Stimulated activated CD4-positive, alpha-beta T cell treated with anti-CD3 and anti-CD28 coated beads, Interleukin-2, amount 100 ng/mL, for 4 hours (primary cell): ENCODE measurements at places on chromosomes 13 and 19.
A peak's percentile ranks its signal among the peaks of the same experiment; 100 is the strongest.

- no peak for DNase-seq
Observed at GRCh38 chr13:35460061-35460460, 16.4 kb downstream of the MAB21L1 start.

- no peak for DNase-seq
Observed at GRCh38 chr19:54875506-54875905, 1.5 kb downstream of the FCAR start.

DNA sequence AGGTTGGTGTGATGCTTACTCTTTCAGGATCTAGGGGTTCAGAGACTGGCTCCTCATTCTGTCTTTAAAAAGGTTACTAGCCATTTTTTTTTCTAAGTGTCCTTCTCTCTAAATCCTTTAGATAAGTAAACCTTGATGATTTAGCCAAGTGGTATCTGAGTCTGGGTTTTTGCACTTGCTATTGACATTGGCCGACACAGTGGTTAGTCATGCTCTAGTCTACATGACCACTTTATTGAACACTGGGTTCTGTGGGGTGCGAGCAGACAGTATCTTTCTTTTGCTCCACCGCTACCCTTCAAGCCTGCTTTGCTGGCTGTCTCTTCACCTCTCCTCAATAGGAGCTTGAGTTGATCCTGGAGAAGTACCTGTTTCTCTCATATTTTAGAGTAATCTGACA lies 6.2 kb upstream of the NUP58 start:
- no peak for DNase-seq

- no peak for DNase-seq
Observed at GRCh38 chr19:2779121-2779740, 3.8 kb downstream of the SGTA start.

- DNase-seq, result no peak
Observed at GRCh38 chr13:106566641-106567473, 1.1 kb downstream of the ARGLU1 start.

GRCh38 chr19:42202290-42202880 lies 15.1 kb downstream of the DEDD2 start:
- no peak for DNase-seq

GRCh38 chr13:112756081-112756480 lies 66.2 kb downstream of the ATP11A start:
- DNase-seq, result no peak

- DNase-seq, result peak; percentile 97
Observed at GRCh38 chr19:12791345-12792050, at the start of gene JUNB. Gene JUNB (plus strand): TSS chr19:12791486. CDS start chr19:12791772, 286 bp downstream.

DNA sequence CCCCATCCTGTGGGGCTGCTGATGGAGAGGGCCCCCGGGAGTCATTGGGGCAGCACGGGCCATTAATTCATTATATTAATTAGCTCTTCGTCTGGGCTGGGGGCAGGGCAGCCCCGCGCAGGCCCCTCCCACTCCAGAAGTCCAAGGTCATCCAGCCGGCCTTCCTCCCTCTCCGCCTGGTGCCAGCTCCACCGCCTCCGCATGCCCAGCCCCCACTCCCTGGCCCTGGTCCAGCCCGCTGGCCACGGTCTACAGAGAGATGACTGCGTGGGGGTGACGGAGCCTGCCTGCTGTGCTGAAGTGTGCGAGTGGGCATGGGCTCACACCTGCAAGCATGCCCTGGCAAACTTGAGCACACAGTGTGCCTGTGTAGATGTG lies 8.8 kb downstream of the IGLON5 start:
- no peak for DNase-seq

GRCh38 chr13:91639330-91639729 lies 240.9 kb downstream of the GPC5 start:
- no peak for DNase-seq
